ENCODE measurements at places on chromosomes 7 and 10.

DNA sequence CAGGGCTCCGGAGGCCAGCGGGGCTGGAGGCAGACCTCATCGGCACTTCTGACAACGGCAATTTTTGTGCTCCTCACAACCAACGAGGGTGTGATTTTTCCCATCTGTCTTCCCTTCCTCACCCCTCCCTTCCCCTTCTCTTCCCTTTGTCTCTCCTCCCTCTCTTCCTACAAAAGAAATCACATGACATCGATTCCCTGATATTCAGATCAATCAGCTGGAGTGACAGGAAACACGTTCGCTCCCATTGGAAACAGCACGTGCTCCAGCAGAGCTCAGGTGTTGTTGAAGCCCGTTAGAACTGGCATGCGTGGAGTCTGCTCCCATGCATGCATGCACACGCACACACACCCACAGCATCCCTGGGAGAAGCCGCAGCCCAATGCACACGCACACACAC lies 222.4 kb downstream of the PTPRN2 start:
- no peak for DNase-seq

DNA sequence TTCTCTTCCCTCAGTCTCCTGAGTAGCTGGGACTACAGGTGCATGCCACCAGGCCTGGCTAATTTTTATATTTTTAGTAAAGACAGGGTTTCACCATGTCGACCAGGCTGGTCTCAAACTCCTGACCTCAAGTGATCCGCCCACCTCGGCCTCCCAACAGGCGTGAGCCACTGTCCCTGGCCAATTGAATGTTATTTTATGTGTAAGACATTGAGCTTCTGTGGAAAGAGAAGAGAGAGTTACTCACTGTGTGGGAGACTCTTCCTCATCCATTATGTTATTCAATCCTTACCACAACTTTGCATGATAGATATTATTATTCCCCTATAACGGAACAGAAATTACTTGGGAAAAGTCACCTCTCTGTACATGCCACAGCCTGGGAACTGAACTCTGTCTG lies 32.6 kb upstream of the MXI1 start:
- DNase-seq: no peak

GRCh38 chr7:73612598-73613269 lies 11.6 kb downstream of the MLXIPL start:
- DNase-seq: no peak

DNA sequence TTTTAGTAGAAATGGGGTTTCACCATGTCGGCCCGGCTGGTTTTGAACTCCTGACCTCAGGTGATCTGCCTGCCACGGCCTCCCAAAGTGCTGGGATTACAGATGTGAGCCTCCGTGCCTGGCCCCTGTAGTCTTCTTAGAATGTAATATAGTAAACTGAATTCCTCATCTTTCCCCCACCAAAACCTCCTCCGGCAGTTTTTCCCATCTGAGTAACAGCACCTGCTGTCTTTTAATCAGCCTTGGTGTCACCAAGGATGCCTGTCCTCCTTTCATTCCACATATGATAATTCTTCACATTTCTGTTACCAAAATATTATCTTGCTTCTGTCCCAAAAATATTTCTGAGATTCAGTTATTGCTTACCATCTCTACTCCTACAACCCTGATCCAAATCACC lies 80.2 kb downstream of the ZEB1 start:
- no peak for DNase-seq

DNA sequence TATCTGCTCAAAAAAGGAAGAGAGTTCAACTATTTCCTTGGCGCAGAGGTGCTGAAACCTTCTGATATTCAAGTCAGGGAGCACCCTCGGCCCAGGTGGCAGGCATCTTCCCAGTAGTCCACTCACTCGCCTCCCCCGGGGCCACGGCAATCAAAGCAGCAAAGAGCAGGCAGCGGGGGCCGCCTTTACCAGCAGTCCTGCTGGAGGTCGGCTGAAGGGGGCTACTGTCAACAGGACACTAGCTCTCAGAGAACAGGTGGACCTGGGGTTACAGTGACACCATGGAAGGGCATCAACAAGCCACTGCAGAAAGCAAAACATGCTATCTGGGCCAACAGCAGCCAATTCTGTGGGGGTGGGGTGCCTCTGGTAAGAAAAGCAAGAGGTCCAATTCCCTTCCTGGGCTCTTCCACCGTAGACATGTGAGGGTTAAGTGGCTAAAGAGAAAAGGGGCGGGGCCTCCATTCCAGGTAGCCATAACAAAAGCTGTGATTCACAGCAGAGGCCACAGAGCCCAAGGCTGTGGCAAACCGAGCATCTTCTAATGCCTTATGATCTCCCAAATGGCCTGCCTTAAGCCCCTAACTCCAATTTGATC lies 9.4 kb downstream of the FZD9 start:
- DNase-seq: no peak

Data from SHP77 treated with DMSO at 0.1 percent for 48 hours (cell line).